ENCODE measurements at places on chromosomes 6 and 20.

GRCh38 chr6:150549007-150549406 lies 50.7 kb upstream of the PLEKHG1 start:
- DNase-seq, result no peak

GRCh38 chr20:9942736-9943135 lies 92.1 kb upstream of the ANKEF1 start:
- DNase-seq, result no peak

DNA sequence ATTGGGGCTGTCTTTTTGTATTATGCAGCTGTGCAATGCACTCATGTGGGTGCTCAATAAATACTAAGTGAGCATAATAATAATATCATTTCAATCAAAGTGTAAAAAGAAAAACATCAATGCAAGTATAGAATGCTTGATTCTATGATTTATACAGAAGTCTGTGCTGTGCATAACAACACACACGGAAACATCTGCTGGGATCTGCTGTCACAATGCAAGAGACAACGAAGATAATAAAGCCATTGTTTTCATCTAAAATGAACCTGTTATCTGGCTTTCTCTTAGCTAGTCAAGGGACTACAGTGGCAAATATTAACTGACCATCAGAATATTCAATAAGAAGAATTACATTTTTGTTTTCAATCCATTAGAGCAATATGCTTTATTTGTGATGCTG lies 1156.9 kb upstream of the MAP3K7 start:
- no peak for DNase-seq

- no peak for DNase-seq
These were observed 397.1 kb upstream of the BTBD3 start for GRCh38 chr20:11520596-11520995.

- DNase-seq, result no peak
These were observed 109.6 kb upstream of the BMP2 start for GRCh38 chr20:6657904-6658303.

GRCh38 chr6:92559611-92560010 lies 859.7 kb downstream of the EPHA7 start:
- no peak for DNase-seq

DNA sequence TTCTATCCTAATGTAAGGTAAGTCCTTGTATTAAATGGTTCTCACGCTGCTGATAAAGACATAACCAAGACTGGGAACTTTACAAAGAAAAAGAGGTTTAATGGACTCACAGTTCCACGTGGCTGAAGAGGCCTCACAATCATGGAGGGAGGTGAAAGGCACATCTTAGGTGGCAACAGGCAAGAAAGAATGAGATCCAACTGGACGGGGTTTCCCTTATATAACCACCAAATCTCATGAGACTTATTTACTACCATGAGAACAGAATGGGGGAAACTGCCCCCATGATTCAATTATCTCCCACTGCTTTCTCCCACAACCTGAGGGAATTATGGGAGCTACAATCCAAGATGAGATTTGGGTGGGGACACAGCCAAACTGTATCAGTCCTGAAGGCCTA lies 136.6 kb downstream of the HTR1B start:
- DNase-seq, result no peak

GRCh38 chr20:1242530-1242929 lies 16.7 kb downstream of the RAD21L1 start:
- DNase-seq, result no peak

DNA sequence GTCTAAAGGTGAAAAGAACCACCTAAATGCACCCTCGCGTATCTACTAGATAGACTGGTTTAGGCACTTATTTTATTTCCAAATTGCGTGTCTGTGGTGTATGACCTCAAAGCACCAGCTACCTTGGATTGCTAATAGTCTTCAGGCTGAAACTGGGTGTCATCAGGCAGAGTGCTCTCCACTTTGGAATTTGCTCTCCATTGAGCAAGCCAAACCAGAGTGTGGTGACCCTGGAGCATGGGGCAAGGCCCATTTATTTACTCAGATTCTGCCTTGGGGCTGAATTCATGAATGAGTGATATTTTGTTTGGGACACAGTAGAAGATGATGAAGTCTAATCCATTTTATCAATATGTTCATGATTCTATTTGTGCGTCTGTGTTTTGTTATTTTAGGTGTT lies 812.8 kb upstream of the SLC35B3 start:
- DNase-seq, result no peak

- no peak for DNase-seq
These were observed 67.1 kb upstream of the NOTCH4 start for GRCh38 chr6:32290886-32291450.

- no peak for DNase-seq
These were observed 193.9 kb downstream of the OTOR start for GRCh38 chr20:16942051-16942450.
